Nephron progenitor cell (in vitro differentiated cells): ENCODE measurements at places on chromosomes 5 and 9.

DNA sequence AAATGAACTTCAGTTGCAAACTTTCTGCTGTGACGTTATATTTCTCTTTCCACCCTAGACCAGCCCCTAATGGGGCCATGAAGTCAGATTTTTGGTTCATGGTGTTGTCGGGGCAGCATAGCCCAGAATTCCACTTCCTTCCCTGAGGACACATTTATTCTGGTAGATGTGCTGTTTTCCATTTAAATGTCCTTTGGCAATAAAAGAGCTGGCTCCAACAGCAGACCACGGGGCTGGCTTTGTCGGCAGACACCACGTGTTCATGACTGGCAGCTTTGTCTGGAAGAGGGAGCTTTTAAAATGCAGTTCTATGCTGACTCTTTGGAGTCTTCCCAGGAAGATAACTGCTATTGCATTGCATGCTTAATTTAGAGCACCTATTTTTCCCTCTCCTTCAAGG is 17.6 kb upstream of the LCP2 start:
- DNase-seq: peak; percentile 14

DNA sequence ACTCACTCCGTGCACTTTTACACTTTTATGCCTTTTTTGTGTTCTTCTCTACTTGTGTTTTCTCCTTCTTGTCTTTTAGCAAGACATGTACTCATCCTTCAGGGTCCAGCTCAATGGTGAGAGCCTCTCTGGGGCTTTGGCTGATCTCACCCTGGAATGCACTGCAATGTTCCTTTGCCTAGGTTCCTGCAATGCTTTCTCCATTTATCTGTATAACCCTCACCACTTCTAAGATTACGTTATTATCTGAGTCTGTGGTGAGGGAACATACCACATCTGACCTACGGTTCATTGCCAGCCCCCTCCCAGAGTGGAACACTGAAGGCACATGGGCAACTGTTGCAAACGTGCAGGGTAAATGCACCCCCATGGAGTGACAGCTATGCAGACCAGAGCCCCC is 47.3 kb downstream of the KCNIP1 start:
- no peak for DNase-seq

GRCh38 chr9:98038958-98039357 is 17.6 kb upstream of the NANS start:
- DNase-seq: no peak

DNA sequence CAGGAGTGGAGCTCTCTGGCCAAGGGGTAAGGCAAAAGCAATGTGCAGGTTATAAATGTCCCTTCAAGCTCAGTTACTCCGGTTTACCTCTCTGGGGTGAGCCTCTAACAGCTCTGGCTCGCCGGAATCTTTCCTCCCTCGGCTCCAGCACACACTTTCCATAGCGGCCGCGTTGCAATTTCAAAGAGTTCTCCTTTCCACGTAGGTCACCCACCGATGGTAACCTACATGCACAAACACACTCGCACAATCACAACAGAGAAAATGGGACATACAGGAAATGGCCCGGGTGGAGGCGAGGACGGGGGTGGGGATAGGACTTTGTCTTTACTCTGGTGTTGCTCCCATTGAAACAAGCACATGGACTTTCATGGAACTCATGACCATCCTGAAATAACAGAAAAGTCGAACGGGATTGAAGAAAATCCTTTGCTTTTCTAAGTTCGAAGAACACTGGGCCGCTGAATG is 1.2 kb downstream of the LHFPL2 start:
- DNase-seq: no peak

DNA sequence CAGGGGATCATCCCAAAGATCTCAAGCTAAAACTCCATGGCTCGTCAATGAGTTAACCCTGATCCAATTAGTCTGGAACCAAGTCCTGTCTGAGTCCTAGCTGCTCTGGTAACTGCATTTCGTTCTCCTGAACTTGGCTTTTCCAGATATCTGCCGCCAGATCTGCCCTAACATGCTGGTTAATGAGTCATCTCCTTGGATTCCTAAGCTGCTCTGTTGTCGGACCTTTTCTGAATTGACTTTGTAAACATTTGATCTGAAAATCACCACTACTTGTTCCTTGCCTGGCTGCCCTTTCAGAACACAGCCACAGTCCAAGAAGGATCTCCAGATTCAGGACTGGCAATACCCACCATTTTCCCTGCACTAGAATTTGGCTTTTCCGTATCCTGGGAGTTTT is 473.0 kb downstream of the ZSWIM6 start:
- no peak for DNase-seq

- no peak for DNase-seq
These were observed 67.0 kb downstream of the NIPBL start for GRCh38 chr5:36943584-36943983.

DNA sequence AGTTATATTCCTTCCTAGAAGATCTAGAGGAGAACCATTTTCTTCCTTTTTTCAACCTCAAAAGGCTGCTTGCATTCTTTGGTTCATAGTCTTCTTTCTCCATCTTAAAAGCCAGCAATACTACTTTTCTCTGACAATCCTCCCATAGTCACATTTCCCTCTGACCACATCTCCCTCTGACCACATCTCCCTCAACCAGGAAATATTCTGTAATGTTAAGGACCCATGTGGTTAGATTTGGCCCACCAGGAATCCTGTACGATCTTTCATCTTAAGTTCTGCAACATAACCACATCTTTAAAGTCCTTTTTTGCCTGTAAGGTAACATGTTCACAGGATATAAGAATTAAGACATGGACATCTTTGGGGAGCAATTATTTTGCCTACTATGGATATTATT is 179.4 kb upstream of the SPEF2 start:
- no peak for DNase-seq

DNA sequence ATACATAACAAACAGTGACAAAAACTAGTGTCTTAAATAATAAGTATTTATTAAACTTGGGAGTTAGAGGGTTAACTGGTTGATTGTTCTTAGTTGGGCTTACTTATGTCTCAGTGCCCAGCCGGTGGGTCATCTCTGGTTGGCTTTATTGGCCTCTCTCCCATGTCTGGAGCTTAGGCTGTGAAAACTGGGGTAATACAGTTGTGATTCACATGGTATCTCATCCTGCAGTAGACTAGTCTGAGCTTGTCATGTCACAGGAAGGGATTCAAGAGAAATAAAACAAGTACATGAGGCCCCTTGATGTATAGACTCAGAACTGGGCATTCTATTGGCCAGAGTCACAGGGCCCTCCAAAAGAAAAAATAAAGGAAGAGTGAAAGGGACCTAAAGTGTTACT is 466.4 kb upstream of the SMC2 start:
- no peak for DNase-seq

- no peak for DNase-seq
These were observed 53.7 kb downstream of the LMX1B start for GRCh38 chr9:126667190-126668055.

DNA sequence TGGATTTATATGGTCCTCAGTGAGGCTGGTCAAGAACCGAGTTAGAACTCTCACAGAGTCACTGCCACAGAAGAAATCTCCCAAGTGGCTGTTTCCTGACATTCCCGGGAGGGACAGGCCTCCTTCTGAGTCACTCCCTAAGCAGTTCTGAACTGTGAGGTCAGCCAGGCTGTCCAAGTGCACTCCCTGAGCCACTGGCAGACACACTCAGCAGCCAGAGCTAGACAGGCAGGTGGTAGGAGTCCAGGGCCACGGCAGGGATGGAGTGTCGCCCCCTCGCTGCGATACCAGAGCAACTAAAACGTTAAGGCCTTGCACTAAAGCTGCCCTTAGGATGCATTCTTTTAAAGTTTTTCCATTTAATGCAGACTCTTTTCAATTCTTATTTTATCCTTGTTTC is 3.4 kb downstream of the IL4 start:
- no peak for DNase-seq

DNA sequence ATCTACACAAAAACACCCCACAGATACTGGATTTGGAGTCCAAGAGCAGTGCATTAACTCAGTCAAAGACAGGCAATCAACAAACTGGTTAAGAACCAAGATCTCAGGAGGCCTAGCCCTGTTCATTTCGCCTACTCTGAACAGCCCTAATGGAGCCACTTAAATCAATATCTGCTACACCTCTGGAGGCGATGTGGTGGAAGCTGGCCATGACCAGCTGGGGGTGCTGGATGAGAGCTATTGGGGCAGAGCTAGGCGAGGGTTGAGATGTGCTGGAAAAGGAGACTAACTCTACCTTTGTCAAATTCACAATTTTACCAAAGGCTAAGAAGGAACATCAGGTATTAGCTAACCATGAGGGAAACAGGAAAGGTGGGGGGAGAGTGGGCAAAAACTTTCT is 23.3 kb upstream of the ARSB start:
- no peak for DNase-seq

- no peak for DNase-seq
These were observed 28.8 kb upstream of the DAB2IP start for GRCh38 chr9:121622387-121623203.

GRCh38 chr5:65142016-65142415 is 339.7 kb downstream of the ADAMTS6 start:
- DNase-seq: no peak

- DNase-seq: no peak
These were observed 25.8 kb upstream of the TPD52L3 start for GRCh38 chr9:6302417-6302816.

- DNase-seq: no peak
These were observed 369.4 kb upstream of the DMAC1 start for GRCh38 chr9:8168916-8169438.

GRCh38 chr5:14890846-14891245 is 19.3 kb upstream of the ANKH start:
- no peak for DNase-seq

DNA sequence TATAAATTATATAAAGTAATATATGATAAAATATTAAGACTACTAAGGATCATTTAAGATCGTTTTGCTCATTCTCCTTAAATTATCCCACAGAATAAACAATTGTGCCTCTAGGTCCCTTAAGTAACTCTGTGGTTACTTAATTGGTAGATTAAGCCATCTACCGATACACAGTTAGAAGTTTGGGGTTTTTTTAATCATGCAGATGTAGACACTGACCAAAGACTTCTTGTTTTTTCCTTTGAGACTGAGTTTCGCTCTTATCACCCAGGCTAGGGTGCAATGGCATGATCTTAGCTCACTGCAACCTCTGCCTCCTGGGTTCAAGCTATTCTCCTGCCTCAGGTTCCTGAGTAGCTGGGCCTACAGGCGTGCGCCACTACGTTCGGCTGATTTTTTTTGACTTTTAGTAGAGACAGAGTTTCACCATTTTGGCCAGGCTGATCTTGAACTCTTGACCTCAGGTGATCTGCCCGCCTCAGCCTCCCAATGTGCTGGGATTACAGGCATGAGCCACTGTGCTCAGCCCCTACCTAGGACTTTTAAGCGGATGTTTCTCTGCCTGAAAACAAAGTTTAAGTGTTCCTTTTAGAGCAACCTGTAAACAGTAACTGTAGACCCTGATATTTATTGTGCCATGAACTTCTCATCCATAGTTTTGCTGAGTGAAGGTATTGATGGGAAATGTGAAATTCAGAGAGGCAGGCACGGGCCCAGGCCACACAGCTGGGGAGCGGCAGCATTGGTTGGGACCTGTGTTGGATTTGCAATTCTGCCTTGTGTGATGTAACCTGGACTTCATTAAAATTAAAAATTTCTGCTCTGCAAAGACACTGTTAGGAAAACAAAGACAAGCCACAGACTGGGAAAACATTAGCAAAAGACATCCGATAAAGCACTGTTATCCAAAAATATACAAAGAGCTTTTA is 11.6 kb downstream of the CEL start:
- no peak for DNase-seq

GRCh38 chr5:111779922-111780292 is 22.9 kb upstream of the NREP start:
- DNase-seq: no peak

DNA sequence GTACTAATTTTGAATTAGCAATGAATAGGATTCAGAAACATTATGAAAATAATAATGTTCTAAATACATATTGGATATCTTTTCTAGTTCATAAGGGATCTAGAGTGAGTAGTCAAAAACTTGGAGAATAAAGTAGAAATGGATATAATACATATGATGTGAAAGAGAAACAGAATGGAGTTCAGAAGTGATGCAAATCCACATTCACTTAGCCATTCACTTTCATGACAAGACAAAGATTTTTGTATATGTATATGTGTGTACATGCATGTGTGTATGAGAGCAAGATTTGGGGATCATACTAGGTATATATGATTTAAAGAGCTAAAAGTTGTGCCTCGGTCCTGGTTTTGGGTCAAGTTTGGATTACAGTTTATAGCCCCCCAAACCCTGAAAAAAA is 34.1 kb downstream of the TMEM252 start:
- no peak for DNase-seq

DNA sequence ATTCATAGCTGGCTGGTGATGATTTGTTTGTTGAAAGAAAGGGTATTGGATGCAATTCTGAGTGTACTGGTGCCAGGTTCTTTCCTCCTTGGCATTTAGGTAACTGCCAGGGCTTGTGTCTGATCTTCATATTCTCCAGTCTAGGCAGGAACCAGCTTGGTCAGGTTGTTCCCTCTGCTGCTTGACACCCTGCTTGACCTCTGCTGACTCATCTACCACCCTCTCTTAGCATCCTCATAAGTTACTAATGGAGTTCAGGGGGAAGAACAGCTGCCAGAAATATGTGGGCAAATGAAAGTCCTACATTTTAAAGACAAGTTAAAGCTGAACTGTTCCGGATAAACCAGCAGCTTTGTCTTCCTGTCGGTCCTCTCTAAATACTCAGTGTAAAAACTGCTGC is 116.1 kb upstream of the TNC start:
- DNase-seq: no peak

- DNase-seq: no peak
These were observed 7.6 kb upstream of the GBGT1 start for GRCh38 chr9:133171161-133171961.

DNA sequence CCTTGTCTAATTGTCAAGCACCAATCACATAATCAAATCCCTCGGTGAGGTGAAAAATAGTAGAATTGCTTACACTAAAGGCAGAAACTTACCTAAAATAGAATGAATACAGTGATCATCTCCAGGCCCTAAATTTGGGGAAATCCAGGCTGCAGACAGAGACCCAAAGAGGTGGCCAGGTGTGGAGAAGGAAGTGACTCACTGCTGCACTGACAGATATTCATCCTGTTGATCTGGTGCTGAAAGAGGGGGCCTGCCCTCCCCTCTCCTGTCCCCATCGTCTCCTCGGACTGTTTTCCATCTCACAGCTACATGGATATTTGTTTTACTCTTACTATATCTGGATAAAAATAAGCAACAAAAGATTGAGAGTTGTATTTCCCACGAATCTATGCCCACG is 15.9 kb downstream of the OR2Y1 start:
- DNase-seq: no peak

- DNase-seq: no peak
These were observed 844.3 kb upstream of the DMAC1 start for GRCh38 chr9:8643896-8644295.

- DNase-seq: no peak
These were observed 64.6 kb upstream of the TAF11L2 start for GRCh38 chr5:17433406-17433805.

GRCh38 chr5:55159763-55160492 is at the start of gene GPX8:
TSS of gene GPX8 (plus strand) at chr5:55160171. CDS start at chr5:55160193, 22 bp downstream.
- peak; percentile 40 for DNase-seq

DNA sequence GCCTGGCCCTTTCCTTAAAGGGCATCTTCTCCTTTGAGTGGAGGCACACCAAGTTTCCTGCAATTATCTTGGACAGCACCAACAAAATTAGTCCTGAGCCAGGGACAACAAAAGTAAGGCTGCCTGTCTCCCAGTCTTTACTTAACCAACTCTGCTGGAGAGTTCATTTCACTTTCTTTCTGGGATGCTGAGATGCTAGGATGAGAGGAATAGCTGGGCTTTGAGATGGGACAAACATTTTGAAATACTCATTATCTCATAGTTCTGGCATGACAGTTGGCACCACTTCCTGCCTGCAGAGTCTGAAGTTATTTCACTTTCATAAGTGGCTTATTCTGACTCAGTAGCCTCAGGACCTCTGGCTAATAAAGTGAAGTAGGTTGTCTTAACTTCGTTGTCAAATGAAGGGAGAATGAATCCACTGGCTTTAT is 157.0 kb downstream of the C9orf152 start:
- no peak for DNase-seq
